Amniotic stem cell (primary cell): ENCODE measurements at places on chromosomes 5 and 9.

DNA sequence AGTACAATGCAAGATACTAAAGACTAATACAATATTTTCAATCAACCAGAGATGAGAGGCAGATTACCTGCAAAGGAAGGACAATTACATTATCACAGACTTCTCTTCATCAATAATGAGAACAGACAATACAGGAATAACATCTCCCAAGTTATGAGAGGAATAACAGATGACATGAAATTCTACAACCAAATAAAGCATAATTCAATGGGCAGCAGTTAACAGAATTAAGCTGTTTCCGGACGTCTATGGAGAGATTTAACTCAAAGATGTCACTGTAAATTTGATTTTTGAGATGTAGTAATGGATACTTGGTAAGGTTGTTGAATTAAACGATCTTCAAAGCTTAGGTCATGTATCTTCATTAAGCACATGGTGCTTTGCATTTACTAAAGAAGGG, 19.8 kb upstream of the PARP8 start:
- no peak for DNase-seq

DNA sequence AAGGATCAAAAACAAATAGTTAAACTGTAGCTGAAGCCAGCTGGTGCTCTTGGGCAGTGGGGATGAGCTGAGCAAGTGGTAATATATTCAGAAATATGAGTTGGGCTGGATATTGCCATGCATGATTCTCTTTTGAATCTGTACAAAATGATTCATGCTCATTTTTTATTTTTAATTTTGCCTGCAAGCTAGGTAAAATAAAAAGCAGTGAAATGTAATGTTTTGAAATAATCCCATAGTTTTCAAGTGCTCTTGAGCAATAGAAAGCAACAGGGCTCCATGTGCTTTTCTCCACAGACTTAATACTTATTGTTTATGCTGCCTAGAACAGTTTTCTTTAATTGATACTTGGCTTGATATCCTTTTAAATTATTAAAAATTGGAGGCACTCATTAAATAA, 489.3 kb downstream of the TLE4 start:
- DNase-seq: no peak

DNA sequence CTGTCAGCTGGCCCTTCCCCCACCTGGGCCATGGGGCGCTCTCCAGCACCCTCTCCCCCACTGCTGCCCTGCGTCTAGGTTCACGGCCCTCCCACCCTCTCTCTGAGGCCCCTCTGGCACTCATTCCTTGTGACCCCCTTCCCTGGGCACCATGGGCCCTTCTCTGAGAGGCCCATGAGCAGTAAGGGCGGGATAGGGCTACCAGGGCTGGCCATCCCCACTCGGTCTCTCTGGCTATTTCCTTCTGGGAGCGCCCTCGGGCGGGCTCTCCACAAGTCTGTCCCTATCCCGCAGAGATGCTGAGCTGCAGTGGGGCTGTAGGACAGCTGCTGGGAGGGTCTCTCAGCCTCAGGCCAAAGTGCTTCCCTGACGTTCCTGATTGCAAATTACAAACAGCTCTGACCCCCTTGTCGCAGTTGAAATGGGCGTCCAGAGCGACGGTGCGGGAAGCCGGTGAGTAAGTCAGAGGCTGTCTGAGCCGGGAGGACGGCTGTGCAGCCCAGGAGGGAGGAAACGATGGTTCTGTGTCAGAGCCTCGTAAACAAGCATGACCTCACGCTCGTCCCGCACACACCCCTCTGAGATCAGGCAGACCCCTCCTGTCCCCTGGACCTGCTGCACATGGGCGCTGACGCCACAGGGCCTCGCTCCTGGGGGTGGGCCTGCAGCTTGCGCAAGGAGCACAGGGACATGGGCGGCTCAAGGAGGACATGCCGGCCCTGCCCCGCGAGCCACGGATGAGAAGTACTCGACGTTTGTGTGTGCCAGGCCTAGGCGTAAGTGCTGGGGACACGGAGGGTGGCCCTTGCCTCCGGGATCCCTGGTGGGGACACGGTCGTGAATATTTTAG, 36.3 kb upstream of the GFPT2 start:
- no peak for DNase-seq

DNA sequence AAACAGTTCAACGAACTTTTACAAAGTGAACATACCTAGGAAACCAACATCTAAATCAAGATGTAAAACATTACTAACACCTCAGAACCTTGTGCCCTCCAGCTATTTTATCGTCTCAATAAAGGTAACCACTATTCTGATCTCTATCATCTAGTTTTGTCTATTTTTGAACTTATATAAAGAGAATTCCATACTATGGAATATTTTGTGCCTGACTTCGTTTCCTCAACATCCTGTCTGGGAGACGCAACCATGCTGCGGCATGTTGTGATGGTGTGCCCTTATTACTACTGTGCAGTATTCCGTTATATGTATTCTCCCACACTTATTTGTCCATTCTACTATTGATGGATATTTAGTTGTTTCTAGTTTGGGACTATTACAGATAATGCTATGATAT, 99.2 kb downstream of the NR6A1 start:
- DNase-seq: no peak

DNA sequence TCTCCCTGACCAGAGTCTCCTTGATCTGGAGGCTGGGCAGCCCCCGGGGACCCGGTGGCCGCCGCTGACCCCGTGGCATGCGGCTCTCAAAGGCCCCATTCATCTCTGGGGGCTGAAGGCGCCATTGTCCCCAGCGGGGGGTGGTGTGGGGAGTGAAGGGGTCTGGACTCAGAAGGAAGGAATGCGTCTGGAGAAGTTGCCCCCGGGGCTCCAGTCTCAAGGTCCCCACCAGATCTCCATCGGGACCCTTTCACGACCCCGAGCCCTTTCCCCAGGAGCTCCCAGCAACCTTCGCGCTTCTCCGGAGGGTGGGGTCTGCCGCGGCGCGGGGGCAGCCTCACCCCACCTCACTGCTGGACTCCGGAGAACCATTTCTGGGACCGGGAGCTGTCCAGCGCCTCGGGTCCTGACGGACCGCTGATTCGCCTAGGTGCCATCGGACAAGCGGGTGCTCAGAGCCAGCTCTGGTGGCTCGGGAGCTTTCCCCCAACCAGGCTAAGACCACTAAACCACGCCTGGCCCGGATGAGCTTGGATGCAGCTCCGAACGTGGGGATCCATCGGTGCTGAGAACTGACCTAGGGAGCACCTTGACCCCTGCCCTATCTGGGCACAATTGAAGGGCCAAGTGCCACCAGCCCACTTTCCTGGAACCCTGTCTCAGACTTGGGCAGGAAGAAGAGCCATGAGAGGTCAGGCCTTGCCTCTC, 5.1 kb upstream of the PCDH1 start:
- no peak for DNase-seq

DNA sequence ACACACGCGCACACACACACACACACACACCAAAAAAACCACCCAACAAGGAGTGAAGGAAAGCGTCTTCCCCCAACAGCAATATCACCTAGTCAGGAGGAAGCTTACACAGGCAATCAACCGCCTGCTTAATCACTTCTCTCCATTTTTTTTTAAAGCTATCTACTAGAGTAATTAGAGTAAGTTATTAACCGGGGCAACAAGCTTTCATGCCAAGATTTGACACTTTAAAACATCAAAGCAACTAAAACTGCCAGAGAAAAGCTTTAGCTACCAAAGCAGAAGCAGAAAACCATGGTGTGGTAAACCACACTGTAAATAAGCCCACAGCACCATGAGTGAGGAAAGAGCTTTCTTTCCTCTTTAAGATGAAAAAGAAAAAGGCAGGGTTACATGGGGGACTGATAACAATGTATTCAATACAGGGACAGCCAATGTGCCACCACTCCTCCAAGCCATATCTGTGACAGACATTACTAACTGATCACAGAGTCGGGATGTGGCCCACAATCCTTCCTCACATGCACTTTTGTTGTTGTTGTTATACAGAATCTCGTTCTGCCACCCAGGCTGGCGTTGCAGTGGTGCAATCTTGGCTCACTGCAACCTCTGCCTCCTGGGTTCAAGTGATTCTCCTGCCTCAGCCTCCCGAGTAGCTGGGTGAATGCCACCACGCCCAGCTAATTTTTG, 282.1 kb downstream of the CRB2 start:
- DNase-seq: no peak

DNA sequence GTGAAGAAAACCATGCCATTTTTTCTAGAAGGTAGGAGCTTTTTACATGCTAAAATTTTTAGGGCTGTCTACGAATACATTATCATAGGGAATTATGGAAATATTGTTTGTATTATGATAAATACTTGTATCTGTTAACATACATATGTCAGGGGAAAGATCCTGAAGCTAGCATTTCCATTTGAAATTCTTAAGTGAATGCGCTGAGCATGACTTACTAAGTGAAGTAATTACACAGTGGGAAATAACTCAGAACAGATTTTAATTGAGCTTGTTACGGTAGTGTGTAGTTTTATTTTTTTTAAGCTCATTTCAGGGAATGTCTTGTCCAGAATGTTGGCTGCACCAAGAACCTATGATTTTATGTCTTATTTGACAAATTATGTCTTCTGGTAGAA, 19.1 kb downstream of the TDRD7 start:
- no peak for DNase-seq

GRCh38 chr9:109101202-109101595, 18.5 kb downstream of the TMEM245 start:
- DNase-seq: no peak

DNA sequence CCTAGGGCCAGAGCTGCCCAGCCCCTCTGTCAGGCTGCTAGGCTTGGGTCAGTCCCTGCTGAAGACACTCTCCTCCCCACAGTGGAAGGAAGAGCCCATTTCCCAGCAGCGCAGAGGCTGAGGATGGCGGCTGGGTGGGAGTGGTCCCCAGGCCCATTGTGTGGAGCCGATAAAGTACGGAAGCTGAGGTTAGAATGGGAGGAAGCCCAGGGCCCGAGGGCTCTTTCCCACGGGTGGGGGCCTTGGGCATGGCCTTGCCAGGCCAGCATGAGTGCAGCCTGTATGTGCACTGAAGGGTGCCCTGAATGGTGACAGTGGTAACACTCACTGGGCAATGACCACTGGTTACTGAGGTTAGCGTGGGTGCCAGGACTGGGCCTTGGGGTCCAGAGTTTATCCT, 125.9 kb downstream of the RGS3 start:
- no peak for DNase-seq

DNA sequence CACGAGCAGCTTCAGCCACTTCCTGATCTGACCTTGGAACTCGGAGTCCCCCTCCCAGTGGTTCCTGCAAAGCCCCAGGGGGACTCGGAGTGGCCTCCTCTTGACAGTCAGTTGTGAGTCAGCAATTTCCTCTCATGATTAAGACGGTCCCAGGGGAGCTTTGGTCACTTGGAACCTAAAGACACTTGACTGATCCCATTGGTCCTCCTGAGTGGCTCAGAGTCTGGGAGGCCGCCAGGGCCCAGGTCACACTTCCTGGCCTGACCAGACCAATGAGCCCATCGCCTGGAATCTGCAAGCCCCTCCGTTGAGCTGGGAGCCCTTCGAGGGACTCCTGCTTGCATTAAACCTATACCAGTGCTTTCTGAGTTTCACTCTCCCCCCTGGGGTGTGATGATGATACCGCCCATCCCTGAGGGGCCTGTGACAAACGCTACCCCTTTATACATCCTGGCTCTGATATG, 29.1 kb downstream of the TSPAN17 start:
- DNase-seq: peak; percentile 32

GRCh38 chr5:8341406-8341805, 472.5 kb downstream of the MTRR start:
- no peak for DNase-seq

DNA sequence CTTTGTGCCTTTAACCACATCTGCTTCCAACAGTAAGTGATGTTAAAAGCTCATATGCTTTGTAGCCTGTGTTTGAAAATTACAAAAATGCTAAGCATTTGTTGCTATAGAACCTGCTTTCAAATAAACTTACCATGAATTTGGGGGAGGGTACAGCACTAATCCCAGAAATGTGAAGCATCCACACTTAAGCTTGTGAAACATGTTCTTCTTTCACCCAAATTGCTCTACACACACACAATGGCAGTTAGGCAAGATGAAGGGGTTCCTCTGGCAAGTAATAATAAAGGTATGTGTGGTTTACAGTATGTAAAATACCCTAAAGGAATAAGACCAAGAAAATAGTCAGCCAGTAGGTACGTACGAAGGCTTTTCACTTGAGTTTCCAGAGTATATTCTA, 165.6 kb downstream of the SMARCA2 start:
- DNase-seq: no peak

DNA sequence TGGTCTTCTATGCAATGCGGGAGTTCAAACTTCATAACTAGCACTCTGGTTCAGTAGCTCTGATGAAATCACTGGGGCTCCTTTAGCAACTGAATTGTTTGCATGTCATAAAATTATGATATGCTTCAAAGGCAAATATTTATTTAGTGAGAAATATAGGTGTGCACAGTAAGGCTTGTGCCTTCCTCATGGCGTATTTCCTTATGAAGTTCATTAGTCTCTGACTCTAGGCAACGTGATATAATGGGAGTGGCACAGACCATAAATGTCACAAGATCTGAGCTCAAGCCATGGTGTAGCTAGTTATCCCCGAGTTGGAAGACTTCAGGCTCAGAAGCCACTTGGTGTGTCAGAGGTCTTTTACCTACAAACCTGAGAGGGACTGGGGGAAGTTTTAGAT, 35.5 kb downstream of the PIP5K1B start:
- no peak for DNase-seq

DNA sequence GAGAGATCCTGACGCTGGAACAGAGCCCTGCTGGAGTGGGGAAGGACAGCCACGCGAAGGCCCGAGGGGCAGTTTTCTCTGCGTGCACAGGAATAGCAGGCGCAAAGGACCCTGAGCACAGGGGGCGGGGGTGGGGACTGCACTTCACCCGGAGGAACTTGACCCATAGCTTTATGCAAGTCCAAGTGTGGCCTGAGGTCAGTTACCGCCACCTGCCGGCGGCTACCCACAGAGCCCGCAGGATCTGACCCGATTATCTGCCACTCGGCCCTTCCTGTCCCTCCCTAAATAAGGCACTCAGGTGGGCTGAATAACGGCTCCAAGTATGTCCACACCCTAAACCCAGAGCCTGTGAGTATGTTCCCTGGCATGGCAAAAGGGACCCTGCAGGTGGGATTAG, 65.4 kb upstream of the FCN1 start:
- DNase-seq: no peak

DNA sequence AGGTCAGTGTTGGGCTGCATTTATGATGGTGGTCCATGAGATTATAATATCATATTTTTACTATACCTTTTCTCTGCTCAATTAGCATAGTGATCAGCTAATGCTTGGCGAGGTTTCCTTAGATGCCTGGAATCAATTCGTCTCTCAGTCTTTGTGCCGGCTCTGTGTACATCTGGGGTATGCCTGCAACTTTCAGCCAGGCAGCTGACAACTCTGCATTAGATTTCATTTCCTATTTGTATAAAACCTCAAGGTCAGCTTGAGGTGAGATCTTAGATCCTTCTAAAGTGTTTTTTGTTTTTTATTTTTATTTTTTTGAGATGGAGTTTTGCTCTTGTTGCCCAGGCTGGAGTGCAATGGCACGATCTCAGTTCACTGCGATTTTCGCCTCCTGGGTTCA, 86.8 kb downstream of the MELK start:
- no peak for DNase-seq

- no peak for DNase-seq
Measured at GRCh38 chr9:6506571-6506970, 93.6 kb downstream of the UHRF2 start.
